Activated naive CD4-positive, alpha-beta T cell treated with anti-CD3 and anti-CD28 coated beads for 36 hours (primary cell): ENCODE measurements at places on chromosomes 11 and 22. TPM values are rescaled to one million over a fixed set of nuclear protein-coding genes. Genes with fewer than 3 reads are reported as not detected.

DNA sequence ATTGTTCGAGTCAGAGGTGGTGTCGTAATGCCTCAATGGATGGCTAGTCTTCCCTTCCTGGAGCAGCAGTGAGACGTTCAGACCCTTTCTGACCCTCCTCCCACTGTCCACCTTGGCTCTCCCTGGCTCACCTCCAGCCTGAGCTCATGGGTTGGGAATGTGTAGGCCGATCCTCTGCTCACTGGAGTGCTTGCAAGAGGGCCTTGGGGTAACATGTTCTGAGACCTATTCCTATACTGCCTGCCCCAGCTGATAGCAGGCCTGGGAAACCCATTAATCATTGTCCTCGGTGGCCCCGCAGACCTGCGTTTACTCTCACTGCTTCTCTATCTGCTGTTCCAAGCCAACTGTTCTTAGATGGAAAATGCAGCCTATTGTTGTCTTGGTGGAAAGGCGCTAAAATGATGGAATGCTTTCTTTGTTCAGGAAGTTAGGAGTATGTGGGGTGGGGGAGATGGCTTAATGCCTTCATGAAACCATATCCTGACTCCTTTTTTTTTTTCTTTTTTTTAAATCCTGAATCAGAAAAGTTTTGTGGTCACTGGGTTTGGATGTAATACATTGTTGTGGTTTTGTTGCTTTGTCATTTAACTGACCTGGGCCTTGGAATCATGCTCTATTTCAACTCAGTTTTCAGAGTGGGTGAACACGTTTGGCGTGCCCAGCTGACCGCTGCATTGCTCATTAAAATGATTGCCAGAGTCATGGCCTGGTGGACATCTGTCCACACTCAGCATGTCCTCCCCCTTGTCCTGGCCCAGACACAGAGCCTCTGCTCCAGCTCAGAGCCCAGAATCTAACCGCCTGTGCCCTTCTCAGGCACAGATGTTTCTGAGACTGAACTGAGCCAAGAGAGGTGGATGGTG is 72.5 kb downstream of the MICAL2 start:
- peaks cover 2% of the 10 kb centered on the region for H3K27me3 ChIP-seq
- no peak overlapping the region for H3K4me3 ChIP-seq
- peaks cover 1% of the 10 kb centered on the region for H3K36me3 ChIP-seq
- H3K4me1 ChIP-seq = peaks cover 24% of the 10 kb centered on the region
- DNase-seq = no peak
- H3K27ac ChIP-seq = no peak overlapping the region

- H3K4me3 ChIP-seq = no peak overlapping the region
- H3K4me1 ChIP-seq = no peaks in the 10 kb centered on the region
- no peak overlapping the region for H3K27ac ChIP-seq
These were observed 146.5 kb downstream of the TTC17 start for GRCh38 chr11:43505171-43505570.

GRCh38 chr11:126169291-126169690 is 42.2 kb downstream of the RPUSD4 start:
- H3K4me3 ChIP-seq = no peak overlapping the region
- no peak overlapping the region for H3K27ac ChIP-seq
- no peaks in the 10 kb centered on the region for H3K36me3 ChIP-seq
- peaks cover 3% of the 10 kb centered on the region for H3K27me3 ChIP-seq
- no peak for DNase-seq
- no peaks in the 10 kb centered on the region for H3K4me1 ChIP-seq

GRCh38 chr11:50423208-50423607 is 390.5 kb downstream of the OR4C45 start:
- H3K27me3 ChIP-seq = no peaks in the 10 kb centered on the region
- no peaks in the 10 kb centered on the region for H3K36me3 ChIP-seq
- no peak for DNase-seq
- H3K4me3 ChIP-seq = no peak overlapping the region

DNA sequence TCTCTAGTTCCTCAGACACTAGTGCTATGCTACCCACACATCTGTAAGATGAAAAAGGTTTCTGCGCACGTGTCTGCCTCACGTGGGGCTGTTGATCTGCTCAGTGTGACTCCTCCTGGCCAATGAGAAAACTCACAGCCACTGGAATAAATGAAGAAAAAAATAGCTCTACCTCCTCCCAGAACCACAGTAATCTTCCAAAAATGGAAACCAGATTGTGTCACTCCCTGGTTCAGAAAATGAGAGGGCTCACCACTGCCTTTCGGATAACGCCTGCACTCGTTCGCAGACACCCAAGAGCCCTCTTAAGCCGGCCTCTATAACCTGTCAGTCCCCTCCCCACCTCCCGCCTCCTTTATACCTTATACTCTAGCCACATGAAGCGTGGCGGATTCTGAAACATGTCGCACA is 5.1 kb downstream of the APBB1 start:
- H3K27me3 ChIP-seq = no peaks in the 10 kb centered on the region
- no peaks in the 10 kb centered on the region for H3K36me3 ChIP-seq
- peak; percentile 93 for DNase-seq
- H3K4me1 ChIP-seq = peaks cover 38% of the 10 kb centered on the region

GRCh38 chr11:61679893-61680621 is at the start of gene DAGLA:
Gene DAGLA (plus strand): TSS chr11:61680391. CDS start chr11:61720156, 39,765 bp downstream.
- peak within 1 kb of the TSS; percentile 27 for H3K4me3 ChIP-seq
- DNase-seq = peak; percentile 68
- no peak within 1 kb of the TSS for H3K27ac ChIP-seq

DNA sequence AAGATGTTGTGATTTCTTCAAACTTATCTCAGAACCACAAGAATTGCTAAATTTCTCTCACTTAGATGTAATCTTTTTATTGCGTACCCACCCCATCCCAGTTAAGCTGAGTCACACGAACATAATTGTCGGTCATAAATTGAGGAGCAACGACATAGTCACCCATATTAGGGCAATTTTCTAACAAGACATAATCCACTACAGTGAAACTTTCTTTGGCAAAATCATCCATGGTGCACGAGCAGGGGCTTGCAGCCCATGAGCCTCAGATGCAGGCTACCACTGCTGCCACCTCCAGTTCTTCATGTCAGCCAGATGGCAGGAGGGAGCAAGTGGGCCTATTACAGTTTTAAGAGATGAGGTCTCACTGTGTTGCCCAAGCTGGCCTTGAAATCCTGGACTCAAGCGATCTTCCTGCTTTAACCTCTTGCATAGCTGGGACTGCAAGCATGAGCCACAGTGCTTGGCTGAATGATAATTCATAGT is 70.3 kb upstream of the GRK2 start:
- DNase-seq = no peak
- peak overlapping the region; percentile 4 for H3K27ac ChIP-seq
- H3K4me1 ChIP-seq = peaks cover 3% of the 10 kb centered on the region
- no peaks in the 10 kb centered on the region for H3K27me3 ChIP-seq
- H3K4me3 ChIP-seq = no peak overlapping the region

DNA sequence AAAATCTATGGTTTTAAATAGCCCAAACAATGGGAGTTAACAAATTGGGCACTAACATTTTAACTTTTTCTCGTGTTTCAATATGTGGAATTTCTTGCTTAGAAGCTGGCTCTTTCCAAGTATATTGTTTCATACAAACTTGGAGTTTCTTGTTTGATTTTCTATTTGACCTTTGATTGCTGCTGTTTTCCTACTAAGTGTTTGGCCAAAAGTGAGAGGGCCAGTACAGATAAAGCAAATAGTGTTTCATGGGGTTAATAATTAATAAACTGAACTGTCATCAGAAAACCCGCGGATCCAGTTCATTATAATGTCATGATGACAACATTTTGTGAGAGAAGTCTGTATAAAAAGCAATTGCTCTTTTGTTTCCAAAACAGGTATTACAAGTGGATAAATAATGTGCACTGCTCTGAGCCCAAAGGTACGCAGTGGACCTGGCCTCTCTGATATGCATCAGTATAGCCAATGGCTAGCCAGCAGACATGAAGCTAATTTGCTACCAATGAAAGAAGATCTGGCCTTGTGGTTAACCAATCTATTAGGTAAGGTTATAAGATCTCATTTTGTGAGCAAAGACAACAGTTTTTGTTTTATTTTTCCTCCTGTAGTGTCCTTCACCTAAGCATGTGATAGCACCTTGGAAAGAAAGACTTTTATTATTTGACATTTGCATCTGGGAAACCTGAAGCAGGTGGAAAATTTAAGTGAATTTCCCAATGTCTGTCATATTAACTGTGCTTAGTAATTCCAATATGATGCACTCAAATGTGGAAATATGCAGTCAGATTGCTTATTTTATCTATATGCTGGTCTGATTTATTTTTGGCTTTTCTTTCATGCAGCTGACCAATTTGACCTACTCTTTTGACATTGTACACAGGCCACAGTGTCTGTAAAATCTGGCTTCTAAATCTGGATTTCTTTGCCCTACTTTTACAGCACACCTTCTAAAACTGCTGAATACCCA is 8.3 kb downstream of the GAS2 start:
- peaks cover 21% of the 10 kb centered on the region for H3K27me3 ChIP-seq
- H3K36me3 ChIP-seq = no peaks in the 10 kb centered on the region
- H3K27ac ChIP-seq = no peak overlapping the region
- DNase-seq = no peak
- H3K4me3 ChIP-seq = no peak overlapping the region

The ST3GAL4 gene
- total RNA-seq = 8.0 TPM
